ENCODE measurements at places on chromosomes 5 and 9. TPM values are rescaled to one million over a fixed set of nuclear protein-coding genes. Genes with fewer than 3 reads are reported as not detected.
A peak's percentile ranks its signal among the peaks of the same experiment; 100 is the strongest.

GRCh38 chr5:10227379-10227778 is 22.3 kb downstream of the ATPSCKMT start:
- H3K4me3 ChIP-seq: no peak overlapping the region
- H3K27ac ChIP-seq: no peak overlapping the region
- DNase-seq: no peak
- H3K36me3 ChIP-seq: no peaks in the 10 kb centered on the region
- H3K4me1 ChIP-seq: no peaks in the 10 kb centered on the region
- H3K27me3 ChIP-seq: no peaks in the 10 kb centered on the region

GRCh38 chr5:16930496-16930895 is 5.6 kb downstream of the MYO10 start:
- no peak for DNase-seq
- no peak overlapping the region for H3K4me3 ChIP-seq
- no peaks in the 10 kb centered on the region for H3K4me1 ChIP-seq

DNA sequence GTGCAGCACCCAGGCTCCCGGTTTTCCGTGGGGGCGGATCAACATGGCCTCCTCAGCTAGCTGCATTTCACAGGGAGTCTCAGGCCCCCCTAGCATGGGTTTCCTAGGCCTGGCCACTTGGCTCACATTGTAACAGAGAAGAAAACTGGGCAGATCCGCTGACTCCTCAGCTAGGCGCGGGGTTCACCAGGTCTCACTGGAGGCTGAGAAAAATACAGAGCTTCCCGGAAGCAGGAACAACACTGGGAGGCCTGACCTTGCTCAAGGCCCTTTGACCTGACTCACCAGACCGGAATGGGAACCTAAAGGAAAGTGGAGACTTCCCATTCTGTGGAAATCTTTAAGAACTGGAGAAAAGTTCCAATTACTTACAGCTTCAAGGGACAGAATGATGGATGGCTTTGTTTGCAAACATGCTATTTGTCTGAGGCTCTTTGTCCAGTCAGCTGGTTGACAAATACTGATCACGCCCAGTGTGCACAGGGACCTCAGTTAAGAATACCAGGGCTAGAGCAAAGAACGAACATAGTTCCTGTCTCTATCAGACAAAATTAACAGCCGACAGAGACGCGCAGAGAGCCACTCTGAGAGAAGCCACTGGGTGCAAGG is 88.7 kb upstream of the LRRTM2 start:
- no peaks in the 10 kb centered on the region for H3K4me1 ChIP-seq
- H3K4me3 ChIP-seq: no peak overlapping the region
- H3K36me3 ChIP-seq: no peaks in the 10 kb centered on the region
- no peak overlapping the region for H3K27ac ChIP-seq
- H3K27me3 ChIP-seq: no peaks in the 10 kb centered on the region
- DNase-seq: no peak

- no peaks in the 10 kb centered on the region for H3K36me3 ChIP-seq
- H3K4me3 ChIP-seq: no peak overlapping the region
- no peaks in the 10 kb centered on the region for H3K4me1 ChIP-seq
- H3K27me3 ChIP-seq: no peaks in the 10 kb centered on the region
- no peak for DNase-seq
Observed at GRCh38 chr9:87375397-87376073, 122.1 kb upstream of the DAPK1 start.

DNA sequence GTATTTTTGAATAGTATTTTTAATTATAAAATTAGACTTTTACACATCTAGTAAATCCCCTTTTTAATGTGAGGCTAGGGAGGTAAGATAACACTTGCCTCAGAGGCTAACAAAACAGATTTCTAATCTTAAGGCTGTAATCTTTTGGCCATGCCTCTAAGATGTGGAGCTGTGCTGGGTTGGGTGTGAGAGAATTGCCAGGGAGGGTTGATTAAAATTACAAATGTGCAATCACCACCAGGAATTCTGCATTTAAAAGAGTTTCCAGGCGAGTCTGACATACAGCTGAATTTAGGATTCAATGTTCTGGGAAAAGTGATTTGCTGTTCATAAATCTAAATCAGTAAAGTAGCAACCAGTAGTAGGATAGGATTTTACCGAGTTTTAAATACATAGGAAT is 73.3 kb downstream of the NUDT12 start:
- H3K4me3 ChIP-seq: no peak overlapping the region
- no peaks in the 10 kb centered on the region for H3K36me3 ChIP-seq
- no peak for DNase-seq
- no peak overlapping the region for H3K27ac ChIP-seq
- no peaks in the 10 kb centered on the region for H3K4me1 ChIP-seq

- no peaks in the 10 kb centered on the region for H3K36me3 ChIP-seq
- H3K4me1 ChIP-seq: no peaks in the 10 kb centered on the region
- H3K27me3 ChIP-seq: no peaks in the 10 kb centered on the region
- peak overlapping the region; percentile 55 for H3K4me3 ChIP-seq
- peak overlapping the region; percentile 65 for H3K27ac ChIP-seq
- peak; percentile 71 for DNase-seq
Observed at GRCh38 chr9:129550199-129550839, 70.6 kb downstream of the C9orf50 start.

The IL11RA gene
- total RNA-seq: 37.8 TPM

The GOLM1 gene
- 58.6 TPM for total RNA-seq

The DIPK1B gene
- total RNA-seq: 3.4 TPM

The PCDHB3 gene
- not detected for total RNA-seq

Data from Peyer's patch (tissue), 4 donors.